ENCODE measurements at places on chromosomes 11 and 22.

DNA sequence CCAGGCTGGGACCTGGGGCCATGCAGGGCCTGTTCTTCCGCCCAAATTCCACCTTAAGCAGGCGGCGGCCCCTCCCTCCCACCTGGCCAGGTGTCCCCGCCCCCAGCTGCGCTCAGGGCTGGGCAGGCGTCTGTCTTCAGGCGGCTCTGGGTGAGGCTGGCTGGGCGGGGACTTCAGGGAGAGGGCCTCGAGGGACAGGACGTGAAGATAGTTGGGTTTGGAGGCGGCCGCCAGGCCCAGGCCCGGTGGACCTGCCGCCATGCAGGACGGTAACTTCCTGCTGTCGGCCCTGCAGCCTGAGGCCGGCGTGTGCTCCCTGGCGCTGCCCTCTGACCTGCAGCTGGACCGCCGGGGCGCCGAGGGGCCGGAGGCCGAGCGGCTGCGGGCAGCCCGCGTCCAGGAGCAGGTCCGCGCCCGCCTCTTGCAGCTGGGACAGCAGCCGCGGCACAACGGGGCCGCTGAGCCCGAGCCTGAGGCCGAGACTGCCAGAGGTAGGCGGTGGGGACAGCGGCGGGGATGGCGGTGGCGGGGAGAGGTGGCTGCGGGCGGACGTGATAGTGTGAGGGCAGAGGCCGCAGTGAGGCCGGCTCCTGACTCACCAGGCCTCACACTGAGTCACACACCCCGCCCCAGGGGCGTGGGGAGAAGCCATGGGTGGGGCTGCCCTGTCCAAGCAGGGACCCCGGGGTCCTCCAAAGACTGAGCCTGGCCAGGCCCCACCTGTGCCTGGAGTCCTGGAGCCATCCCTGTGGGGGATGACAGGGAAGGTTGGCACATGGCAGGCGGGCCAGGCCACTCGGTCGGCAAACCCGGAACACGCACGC, at the start of gene PKP3:
Gene PKP3, plus strand, starts transcription at position 176 of the 824 bp plus-strand sequence. Its CDS starts 84 bp downstream, at position 260.
- DNase-seq, result peak; percentile 61

GRCh38 chr22:44449061-44449682, 48.9 kb downstream of the RTL6 start:
- no peak for DNase-seq

DNA sequence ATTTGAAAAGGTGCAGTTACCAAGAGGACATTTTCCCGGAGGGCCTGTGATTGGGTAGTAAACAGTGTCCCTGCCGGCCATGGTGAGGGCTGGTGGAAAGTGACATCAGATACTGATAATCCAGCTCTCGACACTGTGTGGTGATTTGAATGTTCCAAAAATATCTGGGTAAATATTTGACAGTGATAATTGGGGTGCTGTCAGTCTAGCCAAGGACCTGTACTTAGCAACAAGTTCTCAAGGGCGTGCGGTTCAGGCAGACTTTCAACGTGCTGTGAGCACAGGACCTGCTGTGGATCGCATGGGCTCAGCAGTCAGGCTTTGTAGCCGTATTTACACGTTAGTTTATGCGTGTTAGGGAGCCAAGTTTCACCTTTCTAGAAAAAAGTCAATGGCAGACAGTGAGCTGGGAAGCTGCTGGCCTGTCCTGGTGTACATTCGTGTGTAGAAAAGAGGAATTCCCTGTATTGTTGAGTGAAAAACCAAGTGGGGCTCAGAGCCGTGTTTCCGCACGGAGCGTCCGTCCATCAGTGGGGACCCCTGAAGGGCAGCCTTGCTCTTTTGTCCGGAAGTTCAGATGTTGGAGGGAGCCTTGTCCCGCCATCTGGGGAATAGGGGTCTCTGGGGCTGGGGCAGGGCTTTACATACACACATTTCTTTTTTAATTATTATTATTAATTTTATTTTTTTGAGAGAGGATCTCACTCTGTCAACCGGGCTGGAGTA, 11.3 kb downstream of the TRMU start:
- DNase-seq, result no peak

GRCh38 chr22:44311855-44312170, 938 bp downstream of the SHISAL1 start:
- DNase-seq, result no peak

- no peak for DNase-seq
These were observed 593.6 kb downstream of the NELL1 start for GRCh38 chr11:21262992-21263391.

DNA sequence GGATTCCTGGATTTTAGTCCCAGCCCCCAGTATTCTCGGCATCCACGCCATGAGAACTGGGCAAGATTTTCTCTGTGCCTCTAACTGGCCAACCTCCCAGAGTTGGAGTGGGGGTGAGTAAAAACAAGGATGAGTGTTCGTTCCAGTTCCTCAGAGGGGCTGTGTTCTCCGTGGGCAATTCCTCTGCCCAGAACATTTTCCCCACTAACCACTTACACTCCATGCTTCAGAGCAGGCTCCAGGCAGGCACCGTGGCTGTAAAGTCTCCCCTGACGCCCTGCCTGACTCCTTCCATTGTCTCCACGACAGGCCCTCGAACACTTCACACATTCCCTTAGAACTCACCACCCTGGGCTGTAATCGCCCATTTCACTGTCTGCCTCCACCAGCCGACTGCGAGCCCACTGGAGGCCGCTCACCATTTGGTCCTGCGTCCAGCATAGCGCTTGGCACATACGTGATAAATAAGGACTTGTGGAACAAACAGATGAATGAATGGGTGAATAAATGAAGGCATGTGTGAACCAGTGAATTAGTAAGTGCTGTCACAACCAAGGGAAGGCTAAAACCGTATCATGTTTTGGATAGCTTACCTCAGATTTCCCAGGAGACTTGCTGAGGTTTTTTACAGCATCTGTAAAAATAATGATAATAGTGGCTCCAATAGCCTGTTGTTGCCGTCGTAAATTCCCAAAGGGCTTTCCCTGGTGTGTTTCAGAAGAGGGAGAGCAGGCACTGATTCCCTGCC, 6.1 kb downstream of the APLNR start:
- no peak for DNase-seq

GRCh38 chr11:78420255-78420764, 2.7 kb upstream of the GAB2 start:
- DNase-seq, result no peak

GRCh38 chr11:34331736-34332135, 26.1 kb downstream of the ABTB2 start:
- DNase-seq, result no peak

GRCh38 chr22:43326331-43327156, 16.6 kb downstream of the SCUBE1 start:
- no peak for DNase-seq

GRCh38 chr11:14673824-14674405, 30.3 kb downstream of the PDE3B start:
- no peak for DNase-seq

- DNase-seq, result no peak
These were observed 50.3 kb downstream of the GRAMD1B start for GRCh38 chr11:123480290-123480815.

- DNase-seq, result no peak
These were observed 892.8 kb downstream of the NTM start for GRCh38 chr11:132263241-132263640.

DNA sequence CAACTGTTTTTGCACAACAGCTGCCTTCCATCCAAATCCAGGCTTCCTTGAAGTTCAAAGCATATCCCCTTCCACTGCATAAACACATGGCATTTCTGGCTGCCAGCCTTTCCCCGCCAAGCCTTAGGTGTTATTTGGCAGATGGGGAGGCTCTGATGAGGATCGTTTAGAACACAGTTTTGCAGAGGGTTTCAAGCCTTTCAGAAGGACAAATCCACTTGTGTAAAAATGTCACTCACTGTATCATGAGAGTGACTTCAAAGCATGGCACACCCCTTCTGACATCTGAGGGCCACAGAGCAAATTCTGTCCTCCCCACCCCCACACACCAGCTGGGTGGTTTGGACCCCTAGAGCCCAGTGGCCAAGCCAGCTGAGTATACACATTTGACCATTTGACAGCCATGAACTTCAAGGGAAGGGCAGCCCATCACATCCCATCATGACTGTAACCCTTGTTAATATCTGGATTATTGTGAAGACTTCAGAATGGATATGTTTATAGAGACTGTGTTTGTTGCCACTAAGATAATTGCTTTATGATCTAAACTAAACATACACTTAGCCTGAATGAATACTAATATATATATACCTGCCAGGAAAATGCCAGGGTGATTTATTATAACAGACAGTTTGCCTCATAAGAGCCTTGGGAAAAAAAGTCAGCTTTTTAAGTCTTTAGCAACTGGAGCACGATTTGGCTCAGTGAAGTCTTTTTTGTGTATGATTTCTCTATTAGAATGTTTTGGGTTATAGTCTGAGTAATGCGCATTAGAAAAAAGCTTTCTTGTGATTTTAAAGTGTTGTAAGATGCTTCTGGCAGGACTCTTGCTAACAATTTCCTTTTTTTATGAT, 31.9 kb downstream of the FBLN1 start:
- DNase-seq, result no peak

DNA sequence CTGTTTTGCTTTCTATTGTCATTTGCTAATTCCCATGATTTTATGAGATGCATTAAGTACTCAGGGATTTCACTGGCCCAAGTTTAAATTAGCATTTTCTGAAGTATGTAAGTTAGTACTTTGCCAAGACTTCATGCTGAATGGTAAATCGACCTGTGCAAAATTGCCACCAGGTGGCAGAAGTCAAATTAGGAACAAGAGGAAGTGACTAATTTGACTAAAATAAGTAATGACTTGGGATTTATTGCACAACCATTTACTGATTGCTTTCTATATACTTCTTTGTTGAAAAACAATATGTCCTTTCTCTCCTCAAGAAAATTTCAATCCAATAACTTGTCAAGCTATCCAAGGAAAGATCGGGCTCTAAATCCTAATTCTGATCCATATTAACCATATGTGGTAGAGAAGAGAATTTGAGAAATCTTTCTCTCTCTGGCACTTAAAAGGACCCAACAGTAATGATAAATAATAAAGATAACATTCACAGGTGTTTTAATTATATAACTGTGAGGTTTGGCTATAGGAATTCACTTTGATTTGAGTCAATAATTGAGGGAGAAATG, 253.7 kb upstream of the CHORDC1 start:
- DNase-seq, result no peak

DNA sequence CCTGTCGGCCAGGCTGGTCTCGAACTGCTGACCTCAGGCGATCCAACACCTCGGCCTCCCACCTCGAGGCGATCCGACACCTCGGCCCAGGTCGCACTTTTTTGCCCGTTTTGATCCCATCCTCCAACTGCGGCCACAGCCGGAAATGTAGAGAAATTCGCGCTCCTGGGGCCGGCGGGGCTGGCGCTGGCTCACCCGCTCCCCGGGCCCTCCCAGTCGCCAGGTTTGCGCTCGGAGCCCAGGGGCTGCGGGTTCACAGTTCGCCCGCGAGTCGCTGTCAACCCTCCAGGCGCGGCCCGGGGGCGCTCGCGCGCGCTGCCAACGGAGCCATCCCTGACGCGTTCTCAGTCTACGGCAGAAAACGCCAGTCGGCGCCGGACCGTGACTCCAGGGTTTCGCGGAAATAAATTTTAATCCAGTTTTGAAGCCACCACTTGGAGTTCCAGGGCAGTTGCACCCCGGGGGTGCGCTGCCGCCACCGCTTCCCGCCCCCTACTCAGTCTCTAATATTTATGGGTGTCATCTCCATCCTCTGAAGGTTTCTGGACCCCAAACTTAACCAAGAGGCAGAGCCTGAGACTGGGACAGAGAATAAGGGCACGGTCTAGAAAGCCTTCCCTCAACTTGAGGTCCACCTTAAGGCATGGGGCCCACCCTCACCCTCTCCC, 1.5 kb upstream of the KLHDC7B start:
- peak; percentile 76 for DNase-seq

GRCh38 chr11:135004495-135004894, 592.5 kb upstream of the B3GAT1 start:
- no peak for DNase-seq

DNA sequence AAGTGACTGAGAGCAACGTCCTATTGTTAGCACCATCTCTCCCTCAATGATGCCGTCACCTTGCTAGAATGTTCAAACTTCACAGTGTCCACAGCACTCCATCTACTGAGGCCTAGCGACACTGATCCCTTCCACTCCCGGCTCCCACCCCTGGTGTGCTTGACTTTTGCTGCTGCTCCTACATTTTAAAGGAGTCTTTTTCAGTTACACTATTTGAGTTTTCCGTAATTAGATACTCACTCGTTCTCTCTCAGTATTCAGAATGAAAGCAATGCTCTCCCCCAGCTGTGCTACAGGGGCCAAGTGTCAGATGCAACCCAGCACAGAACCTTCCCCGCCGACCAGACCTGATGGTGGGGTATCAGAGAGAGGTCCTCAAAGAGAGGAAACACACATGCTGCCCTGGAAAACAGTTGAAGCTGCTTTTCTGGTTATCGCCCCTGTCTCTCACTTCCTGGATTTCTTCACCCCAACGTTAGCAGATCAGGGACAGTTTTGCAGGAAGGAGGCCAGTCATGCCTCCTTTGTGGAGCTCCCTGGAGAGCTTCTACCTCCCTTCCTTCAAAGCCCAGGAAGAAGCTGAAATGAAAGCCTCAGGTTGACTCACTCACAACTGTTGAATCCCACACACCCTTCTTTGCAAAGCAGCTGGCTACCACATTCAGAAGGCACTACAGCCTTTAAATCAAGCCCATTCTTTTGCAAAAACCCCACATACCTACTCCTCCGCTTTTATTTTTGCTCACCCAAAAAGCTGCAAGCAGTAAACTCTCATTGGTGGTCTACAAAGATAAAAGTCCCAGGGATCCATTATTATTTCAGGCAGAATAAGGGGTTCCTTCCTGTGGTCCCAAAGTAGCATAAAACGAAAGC, 23.5 kb downstream of the LARGE1 start:
- DNase-seq, result no peak

DNA sequence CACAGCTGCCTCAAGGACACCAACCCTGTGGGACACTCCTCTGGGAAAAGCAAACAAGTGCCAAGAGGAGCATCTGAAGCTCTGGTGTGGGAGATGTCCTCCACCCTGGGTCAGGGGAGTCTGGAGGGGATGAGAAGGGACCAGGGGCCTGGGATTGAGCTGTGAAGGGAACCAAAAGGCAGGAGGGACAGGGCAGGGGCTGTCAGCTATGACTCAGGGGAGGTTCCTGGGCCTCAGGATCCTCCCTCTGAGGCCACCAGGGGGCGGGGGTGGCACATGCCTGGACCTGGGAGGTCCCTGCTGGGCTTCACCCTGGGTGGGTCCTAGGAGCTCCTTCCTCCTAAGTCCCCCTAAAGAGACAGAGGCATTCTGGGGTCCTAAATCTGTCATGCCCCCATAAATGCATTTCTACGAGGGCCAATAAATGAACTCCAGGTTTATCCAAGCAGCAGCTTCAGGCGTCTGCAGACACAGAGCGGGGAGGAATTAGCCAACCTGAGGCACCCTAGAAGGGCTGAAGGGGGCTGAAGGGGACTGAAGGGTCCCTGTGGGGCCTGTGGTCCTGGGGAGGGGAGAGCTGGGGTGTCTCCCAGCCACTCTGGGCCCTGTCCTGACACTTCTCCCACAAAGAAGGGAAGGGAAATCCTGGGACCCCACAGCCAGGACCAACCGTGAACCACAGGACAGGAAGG, 31.9 kb upstream of the IGLL5 start:
- peak; percentile 36 for DNase-seq
